ENCODE measurements at places on chromosomes 3 and 15. TPM values are rescaled to one million over a fixed set of nuclear protein-coding genes. Genes with fewer than 3 reads are reported as not detected.
A peak's percentile ranks its signal among the peaks of the same experiment; 100 is the strongest.

Gene RTP1
- total RNA-seq = 0.93 TPM

DNA sequence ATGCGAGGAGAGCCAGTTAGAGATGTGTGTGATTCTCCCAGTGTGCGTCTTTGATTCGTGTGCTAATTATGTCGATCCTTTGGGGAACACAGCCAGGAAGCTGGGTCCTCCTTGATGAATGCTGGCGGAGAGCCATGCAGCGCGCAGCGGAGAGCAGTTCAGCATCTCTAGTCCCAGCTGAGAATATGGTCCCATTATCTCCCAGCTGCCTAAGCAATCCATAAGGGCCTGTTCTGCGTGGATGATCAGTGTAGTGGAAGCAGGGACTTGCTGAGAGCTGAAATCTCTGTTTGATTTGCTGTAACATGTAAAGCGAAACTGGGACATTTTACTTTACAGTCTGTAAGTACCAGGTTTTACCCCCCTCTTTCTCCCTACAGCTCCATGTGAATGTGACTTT is 412.7 kb downstream of the CNTN4 start:
- no peak overlapping the region for H3K27ac ChIP-seq
- H3K27me3 ChIP-seq = no peaks in the 10 kb centered on the region
- DNase-seq = no peak

- H3K4me3 ChIP-seq = no peak overlapping the region
- H3K4me1 ChIP-seq = no peaks in the 10 kb centered on the region
- H3K27me3 ChIP-seq = no peaks in the 10 kb centered on the region
- H3K27ac ChIP-seq = no peak overlapping the region
Measured at GRCh38 chr3:33773637-33774036, 24.8 kb upstream of the PDCD6IP start.

GRCh38 chr3:70982700-70983140 is 600.8 kb downstream of the FOXP1 start:
- no peak overlapping the region for H3K4me3 ChIP-seq
- peak overlapping the region; percentile 66 for H3K27ac ChIP-seq
- no peaks in the 10 kb centered on the region for H3K27me3 ChIP-seq

DNA sequence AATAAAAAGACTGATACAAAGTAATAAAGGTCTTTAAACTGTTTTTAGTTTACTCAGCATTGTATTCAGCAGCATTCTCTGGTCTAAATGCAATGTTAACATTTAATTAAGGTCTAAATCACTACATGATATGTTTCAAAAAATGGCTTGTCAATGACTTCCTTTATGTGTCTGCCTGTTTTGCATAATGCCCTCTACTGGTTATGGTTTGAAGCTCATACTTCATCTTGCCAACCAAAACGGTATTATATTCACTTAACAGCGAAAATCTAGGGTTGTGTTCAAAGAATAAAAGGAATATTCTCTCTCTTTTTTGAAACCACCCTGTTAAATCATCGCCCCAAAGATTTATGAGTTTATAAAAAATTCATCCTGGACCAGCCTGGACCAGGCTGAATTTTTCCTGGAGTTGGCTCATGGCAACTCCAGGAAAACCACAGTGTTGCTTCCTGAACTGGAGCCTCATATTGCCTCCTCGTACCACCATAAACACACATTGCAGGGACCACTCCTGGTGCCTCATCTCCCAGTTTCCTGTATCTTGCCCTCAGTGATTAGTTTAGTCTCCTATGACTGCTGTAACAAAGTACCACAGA is 6.7 kb upstream of the NCEH1 start:
- no peaks in the 10 kb centered on the region for H3K4me1 ChIP-seq
- no peak for DNase-seq
- no peak overlapping the region for H3K4me3 ChIP-seq

GRCh38 chr15:42373274-42373673 is 14.0 kb downstream of the CAPN3 start:
- H3K4me3 ChIP-seq = no peak overlapping the region
- no peaks in the 10 kb centered on the region for H3K27me3 ChIP-seq
- DNase-seq = peak; percentile 74
- no peak overlapping the region for H3K27ac ChIP-seq
- no peaks in the 10 kb centered on the region for H3K4me1 ChIP-seq
- H3K36me3 ChIP-seq = no peaks in the 10 kb centered on the region

Data from testis (tissue), 5 donors.